ENCODE measurements at places on chromosomes 1 and 21.
A peak's percentile ranks its signal among the peaks of the same experiment; 100 is the strongest.

GRCh38 chr1:43152866-43153265 is 19.2 kb downstream of the EBNA1BP2 start:
- DNase-seq = no peak

DNA sequence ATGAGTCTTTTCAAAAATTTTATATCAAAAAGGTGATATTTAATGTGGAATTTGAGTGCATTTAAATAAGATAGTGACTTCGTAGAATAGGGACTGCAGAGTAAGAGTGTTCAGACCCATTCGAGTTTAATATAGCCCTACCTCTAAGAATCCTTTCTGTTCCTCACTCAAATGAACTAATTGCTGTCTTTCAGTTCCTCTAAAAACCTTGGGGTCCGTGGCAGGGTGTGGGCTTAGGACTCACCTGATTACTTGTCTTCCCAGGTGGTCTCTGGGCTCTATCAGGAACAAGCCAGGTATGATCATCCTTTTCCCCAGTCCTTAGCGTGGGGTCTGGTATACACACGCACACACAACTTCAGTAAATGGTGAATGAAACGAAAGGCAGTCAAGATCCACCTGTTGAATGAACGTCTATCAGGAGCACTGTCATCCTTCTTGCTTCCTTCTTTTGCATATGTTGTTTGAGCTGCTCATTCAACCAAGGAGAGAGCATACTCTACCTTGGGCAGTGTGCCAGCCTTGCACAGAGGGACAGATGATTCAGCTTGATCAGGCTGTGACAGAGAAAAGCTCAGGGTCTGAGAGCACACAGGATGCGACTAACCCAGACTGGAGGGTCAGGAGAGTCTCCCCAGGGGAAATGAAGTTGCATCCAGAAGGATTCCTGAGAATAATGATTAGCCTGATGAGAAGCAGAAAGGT is 1.2 kb upstream of the RNF11 start:
- DNase-seq = no peak

- no peak for DNase-seq
These were observed 113.0 kb upstream of the VAMP3 start for GRCh38 chr1:7658099-7658498.

GRCh38 chr1:52368383-52369172 is 2.6 kb upstream of the CC2D1B start:
- peak; percentile 55 for DNase-seq

DNA sequence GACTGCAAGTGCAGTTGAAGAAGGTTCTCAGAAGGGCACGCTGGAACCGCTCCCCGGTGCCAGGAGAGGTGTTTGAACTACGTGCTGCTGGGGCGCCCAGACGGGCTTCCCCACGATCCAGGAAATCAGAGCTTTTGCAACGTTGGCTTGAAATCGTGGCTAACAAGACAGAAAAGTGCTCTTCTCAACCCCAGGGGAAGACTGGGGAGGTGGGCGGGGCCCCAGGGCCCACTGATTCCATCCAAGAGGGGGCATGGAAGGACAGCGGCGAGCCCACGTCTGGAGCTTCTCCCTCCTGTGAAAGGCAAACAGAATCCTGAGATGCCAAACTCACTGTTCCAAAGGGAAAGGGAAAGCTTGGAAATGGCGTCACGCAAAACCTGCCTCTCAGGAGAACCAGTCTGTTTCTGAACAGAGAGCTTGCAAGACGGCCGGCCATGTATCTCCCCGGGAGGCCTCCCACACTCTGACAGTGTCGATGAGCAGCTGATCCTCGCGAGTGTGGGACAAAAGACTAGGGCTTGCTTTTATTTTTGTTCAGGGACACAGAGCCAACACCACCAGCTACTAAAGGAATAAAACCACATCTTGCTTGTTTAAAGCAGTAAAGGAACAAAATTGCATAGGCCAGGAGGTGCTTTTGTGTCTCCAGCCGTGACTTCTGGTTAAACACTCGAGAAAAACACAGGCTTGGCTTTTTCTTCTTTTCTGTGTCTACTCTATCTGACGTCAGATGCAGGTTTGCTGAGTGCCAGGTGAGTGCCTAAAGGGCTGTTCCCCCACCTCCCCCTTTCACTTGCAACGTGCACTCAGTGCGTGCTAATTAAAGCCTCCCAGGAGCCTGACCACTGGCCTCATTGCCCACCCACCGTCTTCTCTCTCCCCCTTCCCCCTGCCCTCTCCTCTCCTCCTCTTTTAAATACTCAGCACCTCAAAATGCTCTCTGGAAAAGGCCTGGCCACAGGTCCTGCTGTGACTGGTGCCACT is 41.5 kb downstream of the LRRC3 start:
- no peak for DNase-seq

GRCh38 chr1:214364786-214365295 is 83.9 kb downstream of the SMYD2 start:
- no peak for DNase-seq

DNA sequence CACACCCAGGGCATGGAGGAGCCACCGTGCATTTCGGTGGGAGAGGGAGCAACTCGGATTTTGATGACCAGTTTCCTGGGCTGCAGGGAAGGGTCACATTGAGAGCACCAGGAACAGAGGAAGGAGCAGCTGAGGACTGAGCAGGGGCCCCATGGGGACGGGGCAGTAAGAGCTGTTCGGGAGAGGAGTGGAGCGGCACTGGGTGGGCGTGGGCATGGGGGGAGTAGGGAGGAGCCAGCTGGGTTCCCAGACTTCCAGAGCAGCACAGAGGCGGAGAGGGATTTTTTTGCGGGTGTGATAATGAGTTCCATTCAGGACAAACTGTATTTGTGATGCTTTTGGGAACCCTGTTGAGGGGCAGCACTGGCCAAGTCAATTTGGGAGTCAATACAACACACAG is 17.4 kb upstream of the GPR153 start:
- no peak for DNase-seq

DNA sequence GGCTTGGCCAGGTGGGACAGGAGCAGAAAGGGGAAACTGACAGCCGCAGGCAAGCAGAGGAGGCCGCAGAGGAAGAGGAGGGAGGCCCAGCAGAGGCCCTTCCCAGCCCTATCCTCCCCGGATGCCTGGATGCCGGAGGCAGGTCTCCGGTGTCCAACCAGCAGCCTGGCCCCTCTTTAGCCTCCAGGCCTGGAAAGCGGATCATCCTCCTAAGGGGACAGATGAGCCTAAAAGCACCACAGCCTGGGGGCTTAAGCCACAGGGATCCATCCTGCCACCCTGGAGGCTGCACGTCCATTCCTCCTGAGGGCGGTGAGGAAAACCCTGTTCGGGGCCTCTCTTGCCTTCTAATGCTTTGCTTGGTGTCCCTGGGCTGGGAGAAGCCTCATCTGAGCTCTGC is 334.1 kb upstream of the VAMP3 start:
- DNase-seq = no peak

DNA sequence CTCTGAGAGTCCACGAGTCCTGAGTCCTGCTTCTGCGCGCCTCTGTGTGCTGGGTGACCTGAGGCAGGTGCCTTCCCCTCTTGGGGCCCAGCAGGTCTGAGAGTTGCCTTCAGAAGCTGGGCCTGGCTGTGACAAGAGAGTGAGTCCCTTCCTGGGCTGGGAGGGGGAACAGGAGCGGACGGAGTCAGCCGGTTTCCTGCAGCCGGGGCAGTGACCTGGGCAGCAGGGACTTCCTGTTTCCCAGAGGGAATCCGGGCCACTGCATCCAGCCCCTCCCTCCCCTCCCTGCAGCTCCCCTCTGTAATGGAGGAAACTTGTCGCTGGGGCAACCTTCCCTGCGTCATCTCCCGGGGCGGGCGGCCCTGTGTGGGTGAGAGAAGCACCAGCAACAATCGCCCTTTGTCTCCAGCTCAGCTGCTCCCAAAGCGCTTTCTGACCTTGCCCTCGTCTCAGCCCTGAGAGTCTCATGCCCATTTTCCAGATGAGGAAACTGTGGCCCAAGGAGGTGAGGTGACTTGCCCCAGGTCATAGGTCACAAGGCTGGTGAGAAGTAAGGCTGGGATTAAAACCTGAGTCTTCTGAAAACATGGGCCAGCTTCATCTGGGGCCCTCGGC is 61.1 kb downstream of the SDC3 start:
- DNase-seq = no peak

GRCh38 chr1:23403038-23403336 is 21.6 kb downstream of the TCEA3 start:
- DNase-seq = no peak

- no peak for DNase-seq
These were observed 66.7 kb downstream of the TGFBR3 start for GRCh38 chr1:91819038-91819788.

DNA sequence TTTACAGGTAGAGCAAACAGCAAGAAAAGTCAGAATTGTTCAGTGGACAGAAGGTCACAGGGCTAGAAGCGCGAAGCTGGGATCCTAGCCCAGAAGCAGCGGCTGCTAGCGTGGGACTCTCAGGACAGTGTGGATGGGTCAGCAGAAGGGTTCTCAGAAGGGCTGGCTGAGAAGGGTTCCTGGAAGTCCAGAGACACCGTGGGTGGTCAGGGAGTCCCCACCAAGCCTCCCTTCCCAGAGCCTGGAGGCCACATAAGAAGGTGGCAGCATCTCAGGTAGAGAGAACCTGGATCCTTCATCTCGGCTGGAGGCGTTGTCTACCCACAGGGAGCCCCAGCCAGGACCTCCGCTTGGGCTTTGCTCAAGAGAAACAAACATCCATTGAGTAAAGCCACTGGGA is 696.3 kb downstream of the PTPRU start:
- no peak for DNase-seq

- no peak for DNase-seq
These were observed 23.6 kb downstream of the RGSL1 start for GRCh38 chr1:182473556-182473955.

DNA sequence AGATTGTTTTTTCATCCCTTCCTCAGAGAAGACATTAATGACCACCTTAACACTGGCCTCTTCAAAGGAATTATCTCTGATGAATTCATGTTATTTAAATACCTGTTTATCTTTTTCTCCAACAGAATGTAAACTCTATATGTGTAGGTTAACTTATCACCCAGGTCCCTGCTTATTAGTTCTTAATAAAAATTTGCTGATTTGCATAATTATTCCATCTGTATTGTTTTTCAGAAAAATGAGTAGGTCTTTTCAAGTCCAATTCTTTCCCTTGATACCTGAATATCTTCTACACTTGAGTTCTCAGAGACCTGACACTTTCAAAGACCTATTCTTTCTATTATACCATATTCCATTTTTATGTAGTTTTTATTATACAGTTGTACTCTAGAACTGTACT is 886.7 kb upstream of the TMPRSS15 start:
- no peak for DNase-seq

DNA sequence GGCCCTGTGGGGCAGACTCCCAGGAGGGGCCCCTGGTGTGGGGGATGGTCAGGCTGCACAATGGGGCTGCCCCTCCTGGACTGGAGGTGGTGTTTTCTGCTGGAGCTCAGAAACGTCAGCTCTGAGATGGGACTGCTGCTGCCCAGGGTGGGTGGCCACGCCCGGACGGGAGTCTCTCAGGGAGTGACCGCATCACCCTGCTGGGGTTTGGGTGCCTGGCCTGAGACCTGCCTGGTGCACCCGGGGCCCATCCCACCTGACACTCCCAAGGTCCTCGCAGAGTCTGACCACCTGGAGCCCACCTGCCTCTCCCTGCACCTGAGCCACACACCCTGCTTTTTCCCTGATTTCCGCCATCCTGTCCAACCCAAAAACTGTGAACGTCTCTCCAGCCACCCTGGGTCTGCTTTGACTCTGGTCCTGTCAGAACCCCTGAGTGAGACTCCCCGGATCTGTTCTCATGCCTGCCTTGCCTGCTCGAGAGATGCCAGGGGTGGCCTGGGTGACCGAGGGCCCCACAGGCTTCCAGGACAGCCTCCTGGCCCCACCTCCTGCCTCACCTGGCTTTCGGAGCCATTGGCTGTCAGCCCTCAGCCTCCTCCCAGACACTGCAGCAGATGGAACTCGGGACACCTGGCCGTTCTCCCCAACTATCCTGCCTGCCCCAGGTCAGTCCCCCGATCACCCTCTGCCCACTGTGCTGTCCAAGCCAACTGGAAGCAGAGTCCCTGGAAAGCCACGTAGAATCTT is 11.6 kb upstream of the SMYD3 start:
- DNase-seq = no peak

GRCh38 chr1:207972337-207972736 is 61.4 kb upstream of the CD34 start:
- no peak for DNase-seq

GRCh38 chr1:21741206-21741605 is 41.7 kb downstream of the USP48 start:
- no peak for DNase-seq

DNA sequence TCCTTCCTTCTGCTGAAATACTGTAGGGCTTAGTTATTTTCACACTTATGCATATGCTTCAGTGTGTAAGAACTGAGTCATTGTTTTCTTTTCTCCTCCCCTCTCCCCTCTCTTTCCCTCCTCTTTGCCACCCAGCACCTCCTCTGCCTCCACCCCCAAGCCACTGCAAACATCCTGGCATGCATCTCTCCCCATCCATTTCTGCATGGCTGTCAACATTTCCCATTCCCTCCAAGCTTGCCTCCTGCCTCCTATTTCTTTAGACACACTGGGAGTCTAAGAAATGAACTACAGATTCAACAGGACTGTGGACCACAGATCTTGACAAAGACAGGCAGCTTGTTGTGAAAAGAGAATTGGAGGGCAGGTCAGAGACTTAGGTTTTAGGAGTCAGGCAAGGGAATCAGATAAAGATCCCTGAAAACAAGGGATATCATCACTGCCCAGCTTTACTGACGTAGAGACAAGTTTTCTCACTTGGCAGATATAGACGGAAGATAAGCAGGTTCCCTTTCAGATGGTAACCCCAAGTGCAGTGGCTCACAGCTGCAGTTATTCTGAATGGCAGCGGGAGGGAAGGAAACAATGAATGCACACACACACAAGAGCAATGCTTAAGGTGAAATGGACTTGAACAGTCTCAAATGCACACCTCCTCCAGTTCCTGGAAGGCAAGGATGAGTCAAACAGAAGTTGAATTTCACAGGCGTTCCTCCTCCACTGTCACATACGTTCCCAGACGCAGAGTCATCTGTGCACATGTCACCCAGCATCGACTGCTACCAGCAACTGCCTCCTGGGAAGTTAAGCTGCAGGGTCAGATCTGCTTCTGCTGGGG is 56.1 kb downstream of the HIVEP3 start:
- DNase-seq = no peak

DNA sequence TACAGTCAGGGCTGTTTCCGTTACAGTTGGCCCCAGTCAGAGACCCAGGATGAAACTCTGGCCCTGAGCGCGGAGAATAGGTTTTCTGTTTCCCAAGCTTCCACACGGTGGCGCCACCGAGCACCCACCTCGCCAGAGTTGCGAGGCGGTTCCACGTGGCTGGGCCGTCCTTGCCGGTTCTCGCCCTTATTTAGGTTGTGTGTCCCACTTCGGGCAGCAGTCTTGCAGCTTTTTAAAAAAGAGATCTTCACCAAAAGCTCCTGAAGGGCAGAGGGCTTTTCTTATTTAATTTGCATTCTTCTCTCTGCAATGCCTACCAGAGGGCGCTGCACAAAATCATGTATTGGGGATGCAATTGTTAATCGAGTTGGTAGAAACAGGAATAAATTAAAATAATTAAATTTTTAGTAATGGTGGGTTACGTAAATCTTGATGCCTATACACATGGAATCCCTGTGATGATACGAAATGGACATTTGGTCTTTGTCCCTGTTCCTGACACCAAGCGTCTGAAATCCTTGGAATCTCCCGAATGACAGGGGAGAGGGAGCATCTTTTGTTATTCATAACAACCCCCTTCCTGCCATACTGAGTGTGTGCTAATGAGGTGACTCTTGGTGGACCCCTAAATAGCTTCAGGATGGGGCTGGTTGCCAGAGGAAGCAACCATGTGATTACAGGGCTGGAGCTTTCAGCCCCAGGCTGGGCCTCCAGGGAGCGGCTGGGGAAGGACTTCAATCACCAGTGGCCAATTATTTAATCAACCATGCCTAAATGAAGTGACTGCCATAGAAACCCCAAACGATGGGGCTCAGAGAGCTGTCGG is 5.6 kb upstream of the S100A7 start:
- peak; percentile 31 for DNase-seq

- DNase-seq = no peak
These were observed 12.6 kb upstream of the S100B start for GRCh38 chr21:46617267-46618051.

Measured in activated naive CD4-positive, alpha-beta T cell (primary cell).